ENCODE measurements at places on chromosomes 11 and 22.

DNA sequence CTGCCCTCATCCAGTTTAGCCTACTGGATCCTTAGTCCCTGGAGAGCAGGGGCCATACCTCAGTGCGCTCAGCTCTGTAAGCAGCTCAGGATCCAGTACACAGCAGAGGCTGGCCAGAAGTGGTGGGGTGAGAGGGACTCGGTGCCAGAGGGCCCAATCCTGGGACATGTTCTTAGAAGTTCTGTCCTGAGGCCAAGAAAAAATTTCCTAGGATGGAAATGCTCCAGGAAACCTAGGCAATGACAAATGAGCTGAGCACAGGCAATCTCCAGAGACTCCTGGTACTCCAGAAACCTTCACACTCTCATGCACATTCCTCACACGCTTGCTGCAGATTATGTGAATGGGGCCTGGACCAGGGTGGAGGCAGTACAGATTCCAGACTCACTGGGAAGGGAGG, 89.6 kb downstream of the SERGEF start:
- DNase-seq, result no peak

- no peak for DNase-seq
Measured at GRCh38 chr11:65225279-65226102, 36.3 kb upstream of the POLA2 start.

GRCh38 chr11:130042093-130042591, 27.6 kb upstream of the APLP2 start:
- no peak for DNase-seq

- peak; percentile 12 for DNase-seq
Measured at GRCh38 chr11:120031156-120031555, 106.8 kb downstream of the TRIM29 start.

- DNase-seq, result no peak
Measured at GRCh38 chr11:113315811-113316210, 1.4 kb downstream of the TTC12 start.

GRCh38 chr22:33385611-33386010, 327.4 kb upstream of the SYN3 start:
- no peak for DNase-seq

DNA sequence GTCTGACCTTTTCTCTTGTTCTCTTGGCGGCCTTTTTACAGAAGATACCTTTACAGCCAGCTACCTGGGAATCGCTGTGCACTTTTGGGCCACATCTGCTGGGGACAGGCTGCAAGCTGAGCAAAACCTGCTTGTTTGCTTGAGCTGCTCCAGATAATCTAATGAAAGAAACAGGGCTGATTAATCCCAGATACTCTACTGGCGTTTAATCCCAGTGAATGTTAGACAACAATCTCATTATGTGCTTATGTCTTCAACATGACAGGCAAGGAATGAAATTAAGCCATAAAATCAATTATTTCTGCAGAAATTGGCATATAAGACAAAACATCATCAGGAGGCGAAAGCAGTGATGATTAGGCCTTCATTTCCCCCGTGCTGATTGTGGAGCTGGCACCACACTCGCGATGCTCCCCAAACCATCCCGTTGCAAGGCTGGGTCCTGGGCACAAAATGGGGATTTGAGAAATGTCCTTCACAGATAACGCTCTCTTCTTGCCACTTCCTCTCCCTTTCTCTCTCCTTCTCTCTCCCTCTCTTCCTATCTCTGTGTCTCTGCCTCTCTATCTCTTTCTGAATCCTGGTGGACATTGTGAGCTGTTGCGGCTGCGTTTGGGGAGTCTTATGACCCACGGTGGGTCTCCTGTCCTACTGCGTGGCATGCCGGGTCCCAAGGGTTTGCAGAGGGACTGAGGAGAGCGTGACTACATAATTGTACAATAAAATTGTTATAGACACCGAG, 1053.8 kb downstream of the TBC1D22A start:
- no peak for DNase-seq

- DNase-seq, result peak; percentile 83
Measured at GRCh38 chr22:45413368-45414211, at the start of the genes RIBC2 and SMC1B. TSS of gene RIBC2 (plus strand) at chr22:45413693. CDS start at chr22:45413887, 194 bp downstream. TSS of gene SMC1B (minus strand) at chr22:45413599. CDS start at chr22:45413567, 32 bp downstream.

Data from liver (tissue), 10 donors.